ENCODE measurements at places on chromosomes 2 and 18.

DNA sequence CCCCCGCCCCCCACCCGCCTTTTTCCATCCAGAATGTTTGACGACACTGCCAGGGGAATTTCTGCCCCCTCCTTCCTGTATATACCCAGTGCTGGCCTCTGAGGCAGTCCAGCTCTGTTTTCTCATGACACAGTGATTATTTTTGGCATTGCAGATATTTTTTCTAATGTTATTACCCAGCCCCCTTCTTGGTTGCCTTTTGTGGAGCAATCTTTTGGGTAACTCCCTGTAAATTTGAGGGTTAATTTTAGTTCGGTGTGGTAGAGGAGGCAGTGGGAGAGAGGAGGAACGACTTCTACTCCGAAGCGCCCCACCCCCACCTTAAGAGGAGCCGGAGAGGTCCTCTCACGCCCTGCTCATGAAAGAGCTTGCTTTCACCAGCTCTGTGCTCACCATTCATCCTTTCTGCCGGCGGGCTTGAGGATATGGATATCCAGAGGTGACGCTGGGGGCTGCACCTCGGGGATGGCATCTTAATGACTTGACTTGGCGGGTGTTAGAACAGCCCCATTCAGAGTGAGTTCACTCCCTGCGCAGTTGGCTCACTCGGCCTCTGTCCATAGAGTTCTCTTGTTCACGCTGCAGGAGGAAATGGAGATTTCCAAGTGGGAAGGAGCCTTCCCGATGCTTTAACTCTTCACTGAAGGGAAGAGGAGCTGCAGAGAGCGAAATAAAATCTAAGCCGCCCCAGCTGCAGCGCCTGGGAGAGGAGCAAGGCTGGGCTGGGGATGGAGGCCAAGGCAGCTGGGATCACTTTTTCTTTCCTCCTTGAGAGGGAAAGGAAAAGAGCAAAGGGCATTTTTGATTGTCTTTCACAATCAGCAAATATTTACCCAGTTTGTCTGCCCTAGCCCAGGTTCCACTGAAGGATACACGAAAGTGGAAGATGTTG is 38.4 kb downstream of the EPAS1 start:
- no peak for DNase-seq

DNA sequence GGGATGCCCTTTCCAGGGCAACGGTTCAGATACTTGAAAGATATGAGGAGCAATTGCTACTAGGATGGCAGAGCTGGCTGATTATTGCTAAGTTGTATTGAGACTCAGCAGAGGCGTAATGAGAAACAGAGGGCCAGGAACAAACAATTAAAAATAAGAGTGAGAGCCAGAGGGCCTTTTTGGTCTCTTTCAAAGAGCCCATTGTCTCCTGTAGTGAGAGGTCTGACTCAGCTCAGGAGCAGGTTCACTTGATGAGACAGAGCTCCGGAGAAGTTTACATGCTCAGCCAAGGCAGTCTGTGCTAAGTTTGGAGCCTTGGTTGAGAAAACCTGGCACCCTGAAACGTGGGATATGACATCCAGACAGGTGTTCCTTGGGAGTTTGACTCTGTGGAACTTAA is 303.9 kb upstream of the DLGAP1 start:
- no peak for DNase-seq

DNA sequence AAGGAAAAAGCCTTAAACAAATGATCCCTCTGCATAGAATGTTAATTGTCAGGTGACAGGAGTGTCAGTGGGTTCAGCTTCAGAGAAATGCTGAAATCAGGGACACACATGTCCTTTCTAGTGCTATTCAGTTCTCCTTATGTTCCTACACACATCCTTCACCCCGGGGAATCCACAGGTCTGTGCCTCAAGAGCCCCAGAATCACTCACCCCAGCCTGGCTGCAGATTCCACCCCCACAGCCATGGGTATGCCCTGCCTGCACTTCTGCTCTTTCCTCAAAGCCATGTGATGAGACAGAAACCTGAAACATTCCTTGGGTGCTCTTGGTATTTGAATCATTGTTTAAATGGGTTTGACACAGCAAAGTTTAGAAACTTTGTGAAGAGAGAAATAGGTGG is 27.4 kb upstream of the FZD7 start:
- DNase-seq: no peak

DNA sequence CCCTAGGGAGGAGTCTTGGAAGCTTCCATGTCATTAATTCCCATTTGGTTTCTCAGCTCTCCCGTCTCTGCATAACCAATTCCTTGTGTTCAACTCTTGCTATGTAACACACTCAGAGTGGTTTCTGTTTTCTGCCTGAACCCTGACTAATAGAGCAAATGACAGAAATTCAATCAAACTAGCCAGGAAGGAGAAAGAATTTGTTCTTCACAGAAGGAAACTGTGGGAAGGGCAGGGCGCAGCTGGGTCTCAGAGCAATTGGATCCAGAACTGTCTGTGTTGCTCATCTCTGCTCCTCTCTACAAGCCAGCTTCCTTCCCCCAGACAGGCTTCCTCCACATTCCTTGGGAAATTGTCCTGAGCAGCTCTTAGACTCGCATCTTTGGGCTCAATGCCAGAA is 269.8 kb downstream of the TNS1 start:
- DNase-seq: no peak

DNA sequence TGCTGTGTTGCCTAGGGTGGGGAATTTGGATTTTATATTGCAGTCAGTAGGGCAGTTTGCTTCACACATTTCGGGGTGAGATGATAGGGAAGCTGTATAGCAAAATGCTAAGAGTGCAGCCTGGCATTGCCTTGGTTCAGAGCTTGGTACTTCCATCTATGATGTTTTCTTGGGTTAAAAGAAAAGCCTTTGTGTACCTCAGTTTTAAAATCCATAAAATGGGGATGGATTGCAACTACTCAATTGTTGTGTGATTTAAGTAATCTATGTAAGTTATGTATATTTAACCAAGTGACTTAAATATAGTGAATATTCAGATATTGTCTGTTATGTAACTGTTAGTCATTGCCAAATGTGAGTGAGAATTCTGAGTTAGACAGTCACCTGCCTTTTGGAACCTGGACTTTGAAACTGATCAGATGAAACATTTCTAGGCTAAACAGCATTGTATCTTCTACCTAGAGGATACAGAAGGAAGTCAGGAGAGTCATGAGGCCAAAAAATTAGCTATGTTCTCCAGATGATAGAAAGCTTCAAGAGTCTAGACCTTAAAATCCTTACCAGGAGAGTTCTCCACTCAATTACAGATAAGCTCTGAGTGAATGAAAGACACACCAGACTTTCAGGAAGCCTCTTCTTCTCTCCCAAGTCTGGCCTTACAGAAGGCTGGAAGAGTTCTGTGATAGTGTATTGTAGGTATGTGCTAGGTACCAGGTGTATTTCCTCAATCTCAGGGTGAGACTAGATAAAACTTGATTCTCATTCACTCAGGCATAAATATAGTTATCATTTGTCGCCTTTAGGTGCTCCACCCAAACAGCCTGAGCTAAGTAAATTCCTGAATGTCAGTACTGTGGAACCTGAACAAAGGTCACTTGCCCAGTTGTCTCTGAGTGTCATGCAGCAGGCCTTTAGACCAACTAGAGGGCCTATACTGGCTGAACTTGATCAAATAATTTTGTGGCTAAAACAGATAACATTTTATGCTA is 7.5 kb downstream of the RIOK3 start:
- DNase-seq: no peak

- DNase-seq: no peak
Observed at GRCh38 chr2:191152482-191153240, 1.9 kb upstream of the STAT4 start.

- DNase-seq: peak; percentile 46
Observed at GRCh38 chr2:43676322-43677050, at the start of gene C1GALT1C1L. Gene C1GALT1C1L, minus strand, starts transcription at chr2:43676429. Its CDS starts 107 bp downstream, at chr2:43676322.

DNA sequence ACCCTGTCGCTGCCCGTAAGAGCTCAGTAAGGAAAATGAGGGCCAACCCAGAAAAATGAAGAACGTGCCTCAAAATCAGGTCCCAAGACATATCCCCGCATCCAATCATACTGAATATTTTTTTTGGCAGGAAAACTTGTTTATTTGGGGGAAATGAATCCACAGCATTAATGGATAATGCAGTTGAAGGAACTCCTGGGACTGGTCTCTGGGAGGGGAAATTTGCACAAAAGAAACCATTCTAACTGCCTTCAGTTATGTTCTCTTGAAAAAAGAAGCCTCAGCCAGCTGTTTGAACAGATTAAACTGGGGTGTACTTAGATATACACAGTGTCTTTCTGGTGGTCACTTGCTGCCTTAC is 61.3 kb downstream of the SPRED2 start:
- DNase-seq: no peak

- DNase-seq: no peak
Observed at GRCh38 chr18:63322206-63322605, 2.6 kb upstream of the BCL2 start.

DNA sequence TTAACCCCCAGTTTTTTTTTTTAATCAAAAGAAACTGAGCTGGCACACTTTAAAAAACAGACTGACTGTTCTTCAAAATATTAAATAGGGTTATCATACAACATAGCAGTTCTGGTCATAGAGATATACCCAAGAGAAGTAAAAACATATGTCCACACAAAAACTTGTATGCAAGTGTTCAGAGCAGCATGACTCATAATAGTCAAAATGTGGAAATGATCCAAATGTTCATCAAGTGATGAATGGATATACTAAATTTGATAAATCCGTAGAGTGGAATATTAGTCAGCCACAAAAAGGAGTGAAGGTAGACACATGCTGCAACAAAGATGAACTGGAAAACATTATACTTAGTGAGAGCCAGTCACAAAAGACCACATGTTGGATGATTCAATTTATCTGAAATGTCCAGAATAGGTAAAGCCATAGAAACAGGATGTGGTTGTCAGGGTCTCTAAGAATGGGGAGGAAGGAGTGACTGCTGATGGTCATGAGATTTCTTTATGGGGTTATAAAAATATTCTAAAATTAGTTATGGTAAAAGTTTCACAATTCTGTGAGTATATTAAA is 5.1 kb downstream of the SMIM21 start:
- DNase-seq: no peak

DNA sequence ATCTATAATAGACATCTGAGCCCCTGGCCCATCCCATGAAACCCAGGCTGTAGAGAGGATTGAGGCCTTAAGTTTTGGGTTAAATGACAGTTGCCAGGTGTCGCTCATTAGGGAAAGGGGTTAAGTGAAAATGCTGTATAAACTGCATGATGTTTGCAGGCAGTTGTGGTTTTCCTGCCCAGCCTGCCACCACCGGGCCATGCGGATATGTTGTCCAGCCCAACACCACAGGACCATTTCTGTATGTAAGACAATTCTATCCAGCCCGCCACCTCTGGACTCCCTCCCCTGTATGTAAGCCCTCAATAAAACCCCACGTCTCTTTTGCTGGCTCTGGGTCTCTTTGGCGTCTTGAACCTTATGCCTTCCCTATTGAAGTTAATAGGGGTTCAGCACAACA is 110.7 kb downstream of the XRCC5 start:
- DNase-seq: no peak

DNA sequence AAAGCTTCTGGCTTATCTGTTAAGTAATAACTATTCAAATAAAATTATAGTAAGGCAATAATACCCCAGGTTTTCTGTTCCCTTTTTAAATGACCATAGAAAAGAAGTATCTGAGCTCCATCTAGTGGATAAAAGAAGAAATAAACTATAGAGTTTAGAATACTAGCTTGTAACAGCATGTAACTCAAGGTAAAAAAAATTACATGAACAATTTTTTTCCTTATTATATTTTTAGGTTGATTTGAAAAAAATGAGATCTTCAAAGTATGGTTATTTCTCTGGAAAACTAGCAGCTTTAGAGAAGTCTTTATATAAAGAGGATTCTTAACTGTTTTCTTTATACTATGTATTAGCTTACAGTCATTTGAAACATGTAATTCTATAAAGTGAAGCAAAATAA is 58.1 kb downstream of the NCKAP1 start:
- DNase-seq: peak; percentile 21

GRCh38 chr2:213353419-213353818 is 69.2 kb downstream of the SPAG16 start:
- no peak for DNase-seq

DNA sequence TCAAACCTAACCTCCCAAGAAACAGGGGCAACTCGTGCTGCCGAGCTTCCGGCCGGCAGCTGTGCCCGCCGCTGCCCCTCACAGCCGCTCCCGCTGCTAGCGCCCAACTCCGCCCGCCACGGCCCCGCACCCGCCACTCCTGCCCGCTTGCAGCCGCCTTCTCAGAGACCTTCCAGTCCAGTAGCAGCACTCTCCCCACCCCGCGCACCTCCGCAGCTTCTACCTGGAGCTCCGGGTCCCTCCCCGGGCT is 722 bp upstream of the C2orf15 start:
- DNase-seq: no peak

DNA sequence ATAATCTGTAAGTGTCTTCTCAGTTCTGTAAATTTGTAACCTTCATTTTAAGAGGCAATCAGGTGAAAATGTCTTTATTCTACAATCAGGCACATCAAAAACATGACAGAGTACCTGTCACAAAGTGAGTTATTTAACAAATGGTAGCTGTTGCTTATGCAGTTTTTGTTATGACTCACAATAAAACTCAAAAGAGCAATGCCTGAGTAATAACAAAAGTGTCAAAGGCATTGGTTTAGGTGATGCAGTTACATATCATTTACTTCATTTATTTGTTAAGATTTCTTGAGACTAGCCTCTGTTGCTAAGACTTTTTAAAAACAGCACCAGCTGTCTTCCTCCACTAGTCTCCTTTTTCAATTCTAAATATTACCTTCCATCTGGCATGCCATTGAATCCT is 177.8 kb downstream of the KIAA1328 start:
- DNase-seq: no peak

DNA sequence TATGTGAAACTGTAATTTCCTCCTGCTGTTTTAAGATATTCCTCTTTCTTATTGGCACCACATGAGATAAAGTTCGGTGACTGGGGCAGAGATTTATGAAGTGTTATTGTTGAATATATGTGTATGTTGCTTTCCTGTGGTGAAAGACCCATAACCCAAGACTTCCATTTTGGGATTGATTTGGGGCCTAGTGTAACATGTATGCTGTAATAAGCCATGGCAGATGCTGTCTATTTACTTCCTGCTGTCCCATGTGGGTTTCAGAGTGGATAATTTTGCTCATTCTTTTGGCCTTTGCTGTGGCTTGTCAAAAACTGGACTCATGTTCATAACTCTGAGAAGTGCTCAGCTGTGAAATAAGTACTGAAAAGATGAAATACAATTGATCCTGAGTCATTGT is 10.8 kb upstream of the MYO1B start:
- DNase-seq: no peak

GRCh38 chr2:203689426-203690116 is 16.9 kb upstream of the CD28 start:
- DNase-seq: no peak

DNA sequence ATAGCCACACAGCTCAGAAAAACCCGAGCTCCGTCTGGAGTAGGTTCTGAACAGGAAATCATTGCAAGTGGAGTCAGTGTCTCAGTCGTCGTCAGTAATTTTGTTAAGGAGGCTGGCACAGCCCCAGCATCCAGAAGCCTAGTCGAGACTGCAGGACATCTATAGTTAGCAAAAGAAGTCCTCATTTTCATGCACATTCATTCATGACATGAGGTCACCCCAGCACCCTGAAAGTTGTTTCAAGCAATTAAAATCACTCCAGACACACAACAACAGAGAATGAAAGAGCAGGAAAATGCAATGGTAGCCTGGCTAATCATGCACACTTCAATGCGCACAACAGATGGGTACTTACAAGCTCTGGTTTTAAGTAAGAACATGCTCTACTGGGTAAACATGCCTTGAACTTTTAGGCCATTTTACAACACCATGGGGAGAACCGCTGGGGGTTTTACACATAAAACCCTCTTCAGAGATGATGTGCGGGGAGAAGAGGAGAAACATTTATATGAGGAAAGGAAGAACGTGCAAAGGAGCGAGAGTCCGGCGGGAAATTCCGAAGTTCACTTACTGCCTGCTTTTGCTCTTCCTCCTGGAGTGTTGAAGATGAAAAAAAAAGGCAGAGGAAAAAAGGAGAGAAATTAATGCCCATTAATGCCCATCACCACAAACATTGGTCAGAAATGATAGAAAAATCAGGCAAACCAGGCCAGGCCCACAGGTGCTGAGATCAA is 77.4 kb upstream of the DNMT3A start:
- no peak for DNase-seq
